ENCODE measurements at places on chromosomes 12 and 14. TPM values are rescaled to one million over a fixed set of nuclear protein-coding genes. Genes with fewer than 3 reads are reported as not detected.

DNA sequence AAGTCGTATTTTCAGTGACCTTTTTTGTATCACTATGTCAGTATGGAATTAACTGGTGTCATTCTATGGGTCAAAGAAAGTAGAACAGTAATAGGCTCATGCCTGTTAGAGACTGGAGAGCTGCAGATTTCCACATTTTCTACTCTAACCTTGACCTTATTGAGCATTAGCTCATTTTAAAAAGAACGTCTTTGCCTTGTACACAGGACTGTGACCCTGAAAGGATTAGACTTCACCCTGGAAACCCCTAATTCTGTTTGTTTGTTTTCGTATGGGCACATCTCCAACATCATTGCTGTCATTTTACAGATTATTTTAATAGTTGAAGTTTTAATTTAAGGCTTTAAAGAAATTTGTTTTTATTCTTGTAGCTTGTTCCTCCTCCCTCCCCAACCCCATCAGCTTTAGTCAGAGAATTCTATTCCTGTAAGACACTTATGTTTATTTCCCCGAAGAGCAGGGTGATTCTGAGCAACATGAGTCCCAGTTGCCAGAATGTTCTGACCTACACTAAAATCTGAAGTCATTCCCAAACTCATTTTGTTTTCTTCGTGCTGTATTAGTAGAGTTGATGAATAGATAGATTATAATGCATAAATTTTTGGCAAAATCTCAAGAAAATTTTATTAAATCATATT, 451.3 kb downstream of the FOXG1 start:
- DNase-seq = no peak

The NXPH4 gene
- 1.4 TPM for total RNA-seq

DNA sequence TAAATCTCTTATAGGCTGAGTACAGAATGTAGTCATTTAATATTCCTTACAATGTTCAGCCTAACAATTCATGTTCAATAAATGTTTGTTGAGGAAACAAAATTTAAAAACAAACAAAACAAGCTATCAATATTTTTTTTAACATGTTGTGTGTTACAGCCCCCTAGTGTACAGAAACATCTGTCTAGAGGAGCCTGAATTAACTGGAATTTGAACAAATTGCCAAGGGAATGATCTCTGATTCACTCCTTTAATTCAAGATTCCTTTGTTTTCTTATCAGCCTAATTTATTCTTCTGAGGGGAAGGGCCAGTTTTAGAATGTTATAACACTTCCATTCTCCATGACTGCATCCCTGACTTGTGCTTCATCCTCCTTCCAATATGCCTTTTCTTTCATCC, 127.2 kb downstream of the CMAS start:
- no peak for DNase-seq

GRCh38 chr14:77593501-77593961, 22.9 kb downstream of the SPTLC2 start:
- peak; percentile 36 for DNase-seq

DNA sequence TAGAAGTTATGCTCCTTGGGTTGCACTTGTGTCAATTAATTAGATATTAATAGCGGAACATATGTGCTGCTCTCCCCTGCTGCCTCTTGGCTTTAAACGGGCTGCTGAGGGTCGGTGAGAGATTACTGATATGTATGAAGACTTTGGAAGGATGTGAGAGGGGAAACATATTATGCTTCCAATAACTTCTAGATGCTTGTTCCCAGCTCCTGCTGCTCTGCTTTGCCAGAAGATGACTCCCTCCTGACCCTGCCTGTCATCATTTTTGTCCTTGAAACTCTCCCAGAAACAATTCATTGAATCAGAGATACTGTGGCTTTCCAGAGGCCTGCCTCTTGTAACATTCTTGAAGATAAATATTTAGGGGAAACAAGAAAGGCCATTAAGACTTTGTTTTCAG, 300.1 kb upstream of the STXBP6 start:
- DNase-seq = no peak

The VDR gene
- 5.8 TPM for total RNA-seq

Data from LHCN-M2 (cell line).